Stimulated activated CD8-positive, alpha-beta memory T cell treated with anti-CD3 and anti-CD28 coated beads, Interleukin-7, amount 100 ng/mL, for 4 hours (primary cell): ENCODE measurements at places on chromosomes 2 and 18.

GRCh38 chr18:35091841-35092240 is 50.6 kb downstream of the MAPRE2 start:
- no peak for DNase-seq

DNA sequence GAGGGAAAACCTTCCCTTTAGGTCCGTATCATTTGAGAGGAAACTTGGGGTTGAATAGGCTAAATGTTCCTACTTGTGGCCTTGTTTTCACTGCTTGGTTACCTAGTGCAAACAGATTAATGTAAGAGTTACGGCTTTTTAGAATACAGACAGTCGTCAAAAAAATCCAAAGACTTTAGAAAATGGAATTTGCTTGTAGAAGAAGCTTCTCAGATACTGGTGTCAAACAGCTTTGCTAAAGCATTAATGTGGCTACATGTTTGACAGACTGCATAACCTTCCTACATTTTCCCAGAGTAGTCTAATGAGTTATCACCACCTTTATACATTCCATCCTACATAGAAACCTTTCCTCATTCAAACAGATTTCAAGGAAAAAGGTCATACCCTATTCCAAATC is 114.6 kb downstream of the FMNL2 start:
- no peak for DNase-seq

DNA sequence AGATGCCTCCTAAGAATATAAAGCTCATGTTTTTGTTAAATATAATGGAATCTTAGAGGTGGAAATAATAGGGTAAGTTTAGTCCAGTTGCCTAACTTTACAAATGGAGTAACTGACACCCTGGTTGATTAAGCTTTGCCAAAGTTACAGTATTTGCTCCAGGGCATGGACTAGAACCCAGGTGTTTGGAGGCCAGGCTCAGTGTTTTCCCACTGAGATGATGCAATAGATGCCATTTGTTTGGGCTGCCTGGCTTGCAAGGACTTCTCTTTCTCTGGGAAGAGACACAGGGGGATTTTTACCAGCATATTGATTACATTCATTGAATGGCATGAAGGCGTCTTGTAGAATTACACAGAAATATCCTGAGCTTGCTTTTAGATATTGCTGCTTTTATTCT is 397.8 kb downstream of the SLC4A3 start:
- no peak for DNase-seq

DNA sequence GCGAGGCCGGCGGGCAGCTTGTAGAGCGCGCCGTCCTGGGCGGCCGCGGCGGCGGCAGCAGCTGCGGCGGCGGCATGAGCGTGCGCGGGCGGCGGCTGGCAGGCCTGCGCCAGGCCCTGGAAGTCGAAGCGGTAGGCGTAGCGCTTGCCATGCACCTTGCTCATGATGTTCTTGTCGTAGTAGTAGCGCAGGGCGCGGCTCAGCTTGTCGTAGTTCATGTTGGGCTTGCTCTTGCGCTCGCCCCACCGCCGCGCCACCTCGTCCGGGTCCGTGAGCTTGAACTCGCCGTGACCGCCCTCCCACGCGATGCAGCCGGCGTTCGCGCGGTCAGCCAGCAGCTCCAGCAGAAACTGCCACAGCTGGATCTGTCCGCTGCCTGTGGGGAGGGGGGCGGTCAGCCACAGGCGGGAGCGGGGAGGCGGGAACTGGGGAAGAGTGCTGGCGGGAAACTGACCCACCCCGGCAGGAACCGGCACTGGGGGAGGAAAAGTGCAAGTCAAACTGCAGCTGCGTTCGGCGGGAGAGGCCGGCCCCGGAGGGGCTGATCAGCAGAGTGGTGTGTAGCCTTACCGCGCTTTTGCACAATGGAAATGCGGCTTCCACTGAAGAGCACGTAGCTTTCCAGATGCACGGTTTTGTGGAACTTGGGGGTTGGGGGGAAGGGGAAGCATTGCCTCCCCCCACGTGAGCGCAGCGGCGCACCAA is 3.0 kb downstream of the FEV start:
- DNase-seq, result no peak

DNA sequence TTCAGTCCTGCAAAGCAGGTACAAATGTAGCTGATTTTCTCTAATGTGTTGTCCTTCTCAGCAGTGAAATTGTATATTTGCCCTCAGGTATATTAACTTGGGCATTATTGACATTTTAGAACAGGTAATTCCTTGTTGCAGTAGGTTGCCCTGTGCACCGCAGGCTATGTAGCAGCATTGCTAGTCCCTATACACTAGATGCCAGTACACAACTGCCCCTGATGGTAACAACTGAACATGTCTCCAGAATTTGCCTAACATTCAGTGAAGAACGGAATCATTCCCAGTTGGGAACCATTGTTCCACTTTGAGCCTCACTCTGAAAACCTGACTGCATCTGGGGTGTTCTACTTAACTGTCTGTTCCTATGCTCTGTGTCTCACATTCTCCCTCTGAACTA is 23.1 kb upstream of the TFPI start:
- no peak for DNase-seq

DNA sequence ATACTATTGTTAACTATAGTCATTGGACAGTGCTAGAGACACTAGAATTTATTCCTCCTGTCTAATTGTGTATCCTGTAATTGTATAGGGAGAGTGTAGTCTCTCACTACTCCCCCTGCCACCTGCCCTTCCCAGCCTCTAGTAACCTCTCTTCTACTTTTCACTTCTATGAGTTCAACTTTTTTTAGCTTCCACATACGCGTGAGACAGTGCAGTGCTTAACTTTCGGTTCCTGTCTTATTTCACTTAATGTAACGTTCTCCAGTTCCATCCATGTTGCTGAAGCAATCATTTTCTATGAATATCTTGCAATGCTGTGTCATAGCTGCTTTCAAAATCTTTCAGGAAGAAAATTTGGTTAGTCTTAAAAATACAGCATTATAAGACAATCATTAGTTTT is 22.8 kb upstream of the RUFY4 start:
- no peak for DNase-seq

- DNase-seq, result no peak
These were observed 42.3 kb upstream of the TEX51 start for GRCh38 chr2:126856403-126856802.

GRCh38 chr18:711310-711656 is 1.1 kb downstream of the ENOSF1 start:
- no peak for DNase-seq

DNA sequence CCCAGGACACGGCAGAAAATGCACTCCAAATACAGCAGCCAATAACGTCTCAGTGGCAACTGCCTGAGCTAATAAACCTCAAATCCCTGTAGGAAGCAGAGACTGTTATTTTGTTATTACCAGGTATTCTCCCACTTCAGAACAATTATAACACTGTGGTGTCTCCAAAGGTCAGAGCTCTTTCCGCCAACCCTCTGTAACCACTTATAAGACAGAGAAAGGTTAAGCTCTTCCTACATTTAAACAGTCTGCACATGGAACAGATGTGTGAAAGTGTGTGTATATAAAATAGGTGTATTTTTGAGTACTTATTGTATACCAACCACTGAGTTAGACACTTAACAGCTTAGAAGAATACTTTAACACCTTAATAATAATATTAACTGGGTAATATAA is 64.1 kb downstream of the FBXO15 start:
- no peak for DNase-seq

DNA sequence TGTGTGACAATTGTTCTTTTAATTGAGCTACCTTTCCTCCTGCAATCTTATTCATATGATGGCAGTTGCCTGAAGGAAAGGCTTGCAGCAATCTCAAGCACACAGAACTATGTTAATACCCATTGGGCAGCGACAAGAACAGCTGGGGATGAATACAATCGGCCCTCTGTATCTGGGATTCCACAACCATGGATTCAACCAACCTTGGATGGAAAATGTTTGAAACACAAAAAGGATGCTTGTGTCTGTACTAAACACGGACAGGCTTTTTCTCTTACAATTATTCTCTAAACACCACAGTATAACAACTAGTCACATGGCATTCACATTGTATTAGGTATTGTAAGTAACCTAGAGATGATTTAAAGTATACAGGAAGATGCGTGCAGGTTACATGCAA is 256.1 kb upstream of the SIX2 start:
- no peak for DNase-seq

DNA sequence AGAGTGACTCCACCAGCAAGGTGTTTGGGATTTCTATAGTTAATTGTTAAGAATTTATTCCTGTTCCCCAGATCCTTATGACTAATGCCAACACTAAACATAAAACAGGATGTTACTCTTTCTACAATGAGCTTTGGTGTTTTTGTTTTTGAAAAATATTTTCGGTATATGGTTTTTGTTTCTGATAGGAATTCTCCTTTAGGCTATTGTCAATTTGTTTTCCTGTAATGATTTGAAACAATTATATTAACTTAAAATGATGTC is 182.6 kb downstream of the AGAP1 start:
- DNase-seq, result no peak

GRCh38 chr2:223647258-223647952 is 45.2 kb upstream of the SCG2 start:
- DNase-seq, result no peak

- no peak for DNase-seq
These were observed 69.2 kb downstream of the FAM161A start for GRCh38 chr2:61784643-61785042.

DNA sequence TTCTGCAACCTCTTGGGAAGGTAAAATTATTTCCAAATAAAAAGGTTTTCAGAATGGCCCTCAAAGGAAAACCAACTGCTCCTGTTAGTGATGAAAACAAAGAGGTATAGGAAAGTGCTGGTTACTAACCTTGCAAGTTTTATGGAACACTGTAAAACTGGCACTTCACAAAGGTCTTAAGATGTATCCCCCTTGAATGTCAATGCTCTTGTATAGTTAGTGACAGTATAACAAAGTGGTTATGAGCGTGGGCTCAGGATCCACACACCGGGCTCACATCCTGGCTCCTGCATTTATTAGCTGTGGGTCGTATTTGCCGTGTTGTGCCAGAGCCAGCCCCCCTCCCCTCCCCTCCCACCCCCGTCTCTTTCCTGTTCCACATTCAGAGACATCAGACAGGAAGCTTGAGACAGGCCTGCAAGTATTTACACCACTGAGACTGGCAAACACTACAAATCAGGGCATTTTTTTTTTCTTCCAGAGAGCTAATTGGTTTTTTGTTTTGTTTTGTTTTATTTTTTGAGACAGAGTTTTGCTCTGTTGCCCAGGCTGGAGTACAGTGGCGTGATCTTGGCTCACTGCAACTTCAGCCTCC is 9.2 kb upstream of the DNPEP start:
- DNase-seq, result no peak

DNA sequence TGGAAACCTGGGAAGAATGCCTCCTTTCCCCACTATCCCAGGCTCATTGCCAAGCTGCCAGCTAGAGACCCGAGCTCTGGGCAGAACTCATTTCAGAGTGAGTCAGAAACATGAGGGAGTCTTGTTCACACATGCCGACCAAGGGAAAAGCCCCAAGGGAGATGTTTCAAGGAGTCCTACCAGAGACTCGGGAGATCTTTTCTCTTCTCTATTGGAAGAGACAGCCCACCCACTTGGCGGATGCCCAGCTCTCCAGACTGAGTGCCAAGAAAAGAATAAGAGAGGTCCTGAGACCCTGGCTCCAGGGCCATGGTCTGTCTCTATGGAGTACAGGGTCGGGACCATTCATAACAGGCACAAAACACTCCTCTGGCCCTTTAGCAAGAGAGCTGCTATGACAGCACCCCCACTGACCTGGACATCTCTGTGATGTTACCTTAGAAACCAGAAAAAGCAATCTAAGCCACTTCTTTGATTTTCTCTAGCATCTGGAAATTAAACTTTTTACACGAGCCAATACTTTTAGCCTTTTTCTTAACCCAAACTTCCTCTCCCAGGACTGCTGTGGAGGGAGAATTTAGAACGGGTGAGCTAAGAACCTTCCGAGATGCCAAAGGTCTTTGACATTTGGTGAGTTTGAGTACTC is 18.5 kb upstream of the IGFBP5 start:
- DNase-seq, result no peak

DNA sequence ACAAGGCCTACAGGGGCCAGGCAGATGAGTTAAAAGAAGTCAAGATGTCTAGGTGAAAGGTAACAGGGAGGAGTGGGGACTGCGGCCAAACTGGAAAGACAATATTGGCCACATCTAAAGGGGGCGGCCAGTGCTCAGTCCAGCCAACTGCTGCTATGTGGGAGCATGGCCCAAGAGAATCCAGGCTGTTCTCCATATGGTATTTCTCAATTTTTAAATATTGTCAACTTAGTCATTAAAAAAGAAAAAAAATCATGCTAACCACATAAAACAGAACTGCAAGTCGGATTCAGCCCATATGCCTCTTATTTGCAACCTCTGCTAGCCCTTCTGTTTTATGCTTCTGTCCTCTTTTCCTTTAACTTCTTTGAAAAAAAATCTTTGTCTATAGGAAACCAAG is 14.8 kb downstream of the TRABD2A start:
- DNase-seq, result no peak

GRCh38 chr2:45669032-45669486 is 17.6 kb downstream of the PRKCE start:
- DNase-seq, result no peak

DNA sequence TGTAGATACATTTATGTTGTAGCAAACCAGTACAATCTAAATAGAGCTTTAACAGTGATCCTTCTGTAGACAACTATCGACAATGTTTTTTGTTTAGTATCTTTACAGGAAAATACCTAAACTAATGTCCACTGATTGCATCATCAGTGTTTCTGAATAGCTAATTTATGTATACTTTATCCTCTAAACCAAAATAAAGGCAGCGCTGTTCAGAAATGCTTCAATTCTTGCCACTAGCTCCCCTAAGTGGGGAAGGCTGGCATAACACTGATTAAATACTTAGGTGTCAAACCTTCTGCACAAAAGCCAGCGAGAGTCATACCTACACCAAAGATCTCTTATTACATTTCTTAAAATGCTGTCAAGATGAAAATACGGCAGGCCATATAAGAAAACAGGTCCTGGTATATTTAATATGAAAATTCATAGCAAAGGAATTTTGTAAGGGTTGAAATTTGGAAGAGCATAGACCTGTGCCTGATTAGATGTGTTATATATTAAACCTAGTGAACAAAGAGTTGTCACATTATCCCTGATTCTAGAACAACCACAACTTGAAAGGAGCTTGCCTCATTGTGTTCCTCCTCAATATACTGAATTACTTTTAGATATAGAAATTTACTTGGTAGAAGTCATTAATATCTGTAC is 1693.4 kb upstream of the SLC39A10 start:
- no peak for DNase-seq

DNA sequence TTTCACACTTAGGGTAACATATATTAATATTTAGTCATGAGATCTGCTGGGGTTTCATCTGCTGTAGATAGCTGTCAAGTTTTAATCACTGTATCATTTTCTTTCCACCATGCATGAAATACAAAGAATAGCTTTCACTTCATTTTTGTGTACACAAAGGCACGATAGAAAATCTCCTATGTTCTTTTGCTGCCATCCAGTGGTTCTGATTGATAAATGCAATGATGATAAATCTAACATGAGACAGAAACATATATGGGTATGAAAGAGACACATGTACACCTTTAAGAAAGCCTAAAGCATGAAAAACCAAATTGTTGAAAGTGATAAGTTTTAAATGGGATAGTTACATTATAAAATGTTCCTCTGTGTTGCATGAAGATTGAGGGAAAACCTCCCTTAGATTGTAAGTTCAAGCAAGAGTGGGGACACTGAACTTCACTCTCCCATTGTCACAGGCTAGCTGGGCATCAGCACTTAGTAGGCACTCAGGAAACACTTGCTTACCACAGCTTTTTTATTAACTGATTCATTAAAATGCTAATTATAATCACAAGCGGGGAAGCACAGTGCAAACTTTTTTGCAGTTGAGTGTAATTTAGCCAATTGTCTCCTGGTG is 31.2 kb downstream of the C1D start:
- no peak for DNase-seq

GRCh38 chr2:144441711-144442141 is 78.2 kb downstream of the ZEB2 start:
- DNase-seq, result no peak
